ENCODE measurements at places on chromosomes 16 and 17.

GRCh38 chr16:28913946-28914724 lies 10.9 kb downstream of the RABEP2 start:
- no peak for DNase-seq

GRCh38 chr17:32285746-32286517 lies 20.3 kb downstream of the RHBDL3 start:
- DNase-seq, result no peak

- no peak for DNase-seq
Observed at GRCh38 chr16:70706948-70707465, 21.2 kb upstream of the MTSS2 start.

DNA sequence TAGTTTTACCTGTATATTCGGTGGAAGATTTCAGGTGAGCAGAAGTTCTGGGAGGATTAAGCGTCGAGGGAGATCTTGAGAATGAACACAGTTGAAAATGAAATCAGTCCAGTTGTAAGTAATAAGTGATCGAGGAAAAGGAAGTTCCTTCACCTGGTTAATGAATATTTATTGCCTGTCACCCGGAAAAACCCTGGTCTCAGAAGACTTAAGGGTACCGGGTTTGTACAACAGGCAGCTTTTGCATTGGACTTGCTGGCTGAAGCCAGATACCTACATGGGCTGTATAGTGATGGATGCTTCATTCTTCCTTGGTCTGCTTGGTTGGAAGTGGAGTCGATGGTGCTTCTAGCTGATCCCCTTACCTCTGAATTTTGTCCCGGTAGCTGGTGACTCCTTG lies 72.7 kb downstream of the PRKCA start:
- DNase-seq, result no peak

GRCh38 chr16:88627531-88628411 lies 10.6 kb upstream of the IL17C start:
- DNase-seq, result no peak

Measured in stimulated activated CD4-positive, alpha-beta T cell treated with anti-CD3 and anti-CD28 coated beads, TNF-alpha, amount 100 ng/mL, for 48 hours (primary cell).